ENCODE measurements at places on chromosomes 11 and 22.

DNA sequence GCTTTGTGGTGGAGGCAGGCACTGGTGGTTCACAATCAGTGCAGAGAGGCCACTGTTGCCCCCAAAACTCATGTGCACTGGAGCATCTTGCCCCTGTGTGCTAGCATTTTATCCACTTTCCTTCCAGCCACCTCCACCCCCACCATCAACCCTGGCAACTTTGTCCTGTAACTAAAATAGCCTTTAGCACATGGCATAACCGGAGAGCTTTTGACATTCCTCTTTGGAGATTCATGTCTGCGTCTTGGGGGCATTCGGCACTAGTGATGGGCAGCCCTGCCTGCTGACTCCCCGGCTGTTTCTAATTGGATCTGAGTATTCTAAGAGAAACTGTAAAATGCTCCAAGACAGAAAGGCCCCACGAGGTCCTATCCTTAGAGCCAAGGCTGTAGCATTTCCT is 15.8 kb downstream of the SHISA8 start:
- no peak for DNase-seq

GRCh38 chr11:70734911-70735310 is 336.6 kb downstream of the CTTN start:
- no peak for DNase-seq

DNA sequence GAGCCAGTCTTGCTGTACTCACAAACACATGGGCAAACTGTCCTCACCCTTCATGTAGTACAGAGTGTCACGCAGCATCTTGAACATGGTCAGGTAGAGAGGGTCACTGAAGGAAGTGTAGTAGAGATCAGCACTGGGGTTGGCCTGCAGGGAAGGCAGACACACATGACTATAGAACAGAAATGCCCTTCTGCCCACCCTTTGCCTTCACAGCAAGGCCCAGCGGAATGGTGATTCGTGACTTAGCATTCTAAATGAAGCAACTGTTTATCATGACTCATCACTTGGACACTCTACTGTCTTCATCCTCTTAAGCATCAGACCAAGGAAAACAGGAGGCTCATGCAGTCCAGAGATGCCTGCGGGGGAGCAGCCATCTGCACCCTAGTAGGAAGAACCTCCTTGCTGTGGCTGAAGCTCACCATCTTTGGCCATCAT is 33.4 kb downstream of the SERPIND1 start:
- no peak for DNase-seq

- DNase-seq, result no peak
Observed at GRCh38 chr11:36693139-36693843, 95.3 kb upstream of the RAG2 start.

GRCh38 chr11:862081-862661 is 19.5 kb downstream of the TSPAN4 start:
- DNase-seq, result no peak

GRCh38 chr22:32327596-32328171 is 30.0 kb upstream of the RFPL3 start:
- no peak for DNase-seq

GRCh38 chr11:102830001-102830727 is 13.2 kb downstream of the MMP3 start:
- DNase-seq, result no peak

GRCh38 chr11:88359114-88359513 is 21.6 kb upstream of the CTSC start:
- no peak for DNase-seq

GRCh38 chr11:104476898-104477297 is 313.0 kb upstream of the PDGFD start:
- no peak for DNase-seq

DNA sequence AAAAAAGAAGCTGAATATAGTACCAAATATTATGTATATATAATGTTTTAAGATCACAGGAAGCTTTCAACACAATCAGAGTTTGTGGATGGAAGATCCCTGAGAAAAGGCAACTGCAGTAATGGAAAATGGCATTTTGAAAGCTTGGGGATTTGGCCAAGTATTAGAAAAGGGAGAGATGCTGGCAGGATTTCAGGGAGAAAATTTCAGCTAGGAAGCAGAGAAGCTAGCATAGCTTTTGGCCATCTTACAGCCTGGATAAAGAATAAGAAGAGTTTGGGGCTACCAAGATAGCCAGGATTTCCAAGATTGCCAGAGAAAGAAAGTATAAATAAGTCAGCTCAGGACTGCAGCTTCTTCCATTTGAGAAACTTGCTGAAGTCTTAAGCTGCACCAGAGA is 440.8 kb upstream of the LUZP2 start:
- DNase-seq, result no peak

DNA sequence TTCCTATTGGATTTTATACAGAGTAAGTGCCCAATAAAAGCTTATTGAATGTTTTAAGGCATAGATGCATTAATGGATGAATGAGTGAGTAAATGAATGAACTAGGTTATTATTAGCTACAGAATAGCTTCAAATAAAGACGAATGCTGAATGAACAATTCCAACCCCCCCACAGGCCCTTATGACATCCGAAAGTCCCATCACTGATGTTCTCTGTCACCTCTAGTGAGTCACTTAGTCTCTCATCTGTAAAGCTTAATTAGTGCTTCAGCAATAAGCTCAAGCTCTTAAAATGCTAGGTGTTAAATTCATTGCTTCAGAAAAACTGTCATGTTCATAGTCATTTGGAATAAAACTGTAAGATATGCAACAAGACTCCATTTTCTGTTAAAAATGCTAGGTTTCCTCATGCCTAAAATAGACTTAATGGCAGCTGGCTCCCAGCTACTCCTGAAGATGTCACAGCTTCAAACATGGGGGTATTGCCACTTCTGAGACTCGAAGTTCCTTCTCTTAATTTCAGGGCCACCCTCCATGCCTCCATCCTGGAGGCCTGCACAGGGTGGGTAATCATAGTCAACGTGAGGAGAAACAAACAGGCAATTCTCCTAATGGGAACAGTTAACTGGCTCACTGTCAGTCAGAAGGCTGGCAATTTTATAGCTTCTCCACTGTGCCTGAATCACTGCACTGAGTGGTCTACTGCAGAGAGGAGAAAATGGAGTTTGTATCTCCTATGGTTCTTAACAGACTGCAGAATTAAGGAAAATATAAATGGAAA is 355.0 kb upstream of the CTSC start:
- DNase-seq, result no peak

GRCh38 chr11:130396965-130397364 is 31.4 kb downstream of the ADAMTS8 start:
- DNase-seq, result no peak

DNA sequence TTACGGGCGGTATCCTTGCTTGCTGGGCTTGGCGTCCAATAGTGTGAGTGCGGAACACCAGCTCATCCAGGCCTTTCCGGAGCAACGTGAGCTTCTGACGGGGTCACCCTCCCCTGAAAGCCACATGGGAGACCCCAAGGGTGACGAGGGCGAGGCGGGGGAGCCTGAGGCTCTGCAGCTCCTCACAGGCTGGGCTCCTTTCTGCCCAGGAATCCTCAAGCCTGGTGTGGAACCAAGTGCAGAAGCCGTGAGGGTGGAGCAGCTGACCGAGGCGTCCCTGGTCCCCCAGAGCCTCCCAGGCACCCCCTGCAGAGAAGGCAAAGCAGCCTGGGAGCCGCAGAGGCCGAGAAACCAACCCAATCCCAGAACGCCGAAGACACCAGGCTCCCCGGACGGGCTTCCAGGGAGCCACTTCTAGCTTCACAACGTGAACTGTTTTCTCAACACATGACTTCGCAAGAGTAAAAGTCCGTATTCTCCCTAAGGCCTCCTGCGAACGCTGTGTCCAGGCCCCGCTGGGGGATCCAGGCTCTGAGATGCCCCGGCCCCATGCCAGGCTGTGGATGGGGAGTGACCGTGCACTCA is 530.3 kb downstream of the BRD1 start:
- no peak for DNase-seq

DNA sequence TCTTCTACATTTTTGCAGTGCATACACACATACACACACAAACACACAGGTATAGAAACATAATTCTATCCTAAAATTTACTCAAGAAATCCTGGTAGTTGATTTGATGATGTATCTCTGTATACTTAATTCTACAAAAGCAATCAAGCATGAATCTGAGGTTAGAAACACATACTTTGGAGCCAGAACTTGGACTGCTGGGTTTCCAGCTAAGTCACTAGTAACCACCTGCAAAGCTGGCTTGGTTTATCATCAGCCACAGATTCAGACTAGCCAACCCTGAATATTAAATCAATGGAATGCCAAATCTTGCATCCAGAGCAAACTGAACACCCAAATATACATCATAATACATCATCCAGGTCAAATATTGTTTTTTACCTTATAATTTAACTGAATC is 24.8 kb upstream of the POU2AF2 start:
- DNase-seq, result no peak

GRCh38 chr11:87359401-87359800 is 321.7 kb downstream of the TMEM135 start:
- no peak for DNase-seq

- DNase-seq, result no peak
Observed at GRCh38 chr11:18733202-18733601, 7.2 kb upstream of the IGSF22 start.

GRCh38 chr11:15810082-15810481 is 546.3 kb downstream of the SOX6 start:
- no peak for DNase-seq

DNA sequence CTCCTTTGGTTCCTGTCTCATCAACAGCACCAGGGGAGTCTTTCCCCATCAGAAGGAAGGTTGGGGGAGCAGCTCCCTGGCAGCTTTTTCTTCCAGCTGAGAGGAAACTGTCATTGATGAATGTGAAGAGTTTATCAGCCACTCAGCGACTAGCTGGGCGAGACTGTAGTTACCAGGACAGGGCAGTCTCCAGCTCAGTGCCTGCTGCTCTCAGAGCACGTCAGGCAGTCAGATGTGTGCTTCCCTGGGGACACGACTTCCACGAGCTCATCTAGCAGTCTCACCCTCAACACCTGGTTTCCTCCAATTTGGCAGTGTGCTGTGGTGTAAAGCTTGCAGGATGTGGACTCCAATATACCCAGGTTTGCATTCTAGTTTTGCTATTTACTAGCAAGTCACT is 12.5 kb upstream of the C1QTNF4 start:
- DNase-seq, result no peak

DNA sequence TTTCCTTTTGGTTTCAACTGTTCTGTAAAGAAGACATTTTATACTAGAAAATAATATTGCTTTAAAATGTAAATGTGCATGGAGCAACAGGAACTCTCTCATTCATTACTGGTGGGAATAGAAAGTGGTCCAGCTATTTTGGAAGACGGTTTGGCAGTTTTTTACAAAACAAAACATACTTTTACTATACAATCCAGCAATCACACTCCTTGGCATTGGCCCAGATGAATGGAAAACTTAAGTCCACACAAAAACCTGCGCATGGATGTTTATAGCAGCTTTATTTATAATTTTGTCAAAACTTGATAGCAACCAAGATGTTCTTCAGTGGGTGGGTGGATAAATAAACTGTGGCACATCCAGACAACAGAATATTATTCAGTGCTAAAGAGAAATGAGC is 49.9 kb upstream of the SEPTIN5 start:
- no peak for DNase-seq

GRCh38 chr22:23110190-23110921 is 31.4 kb downstream of the RSPH14 start:
- DNase-seq, result no peak

GRCh38 chr11:2483426-2483825 is 38.6 kb downstream of the KCNQ1 start:
- DNase-seq, result no peak

DNA sequence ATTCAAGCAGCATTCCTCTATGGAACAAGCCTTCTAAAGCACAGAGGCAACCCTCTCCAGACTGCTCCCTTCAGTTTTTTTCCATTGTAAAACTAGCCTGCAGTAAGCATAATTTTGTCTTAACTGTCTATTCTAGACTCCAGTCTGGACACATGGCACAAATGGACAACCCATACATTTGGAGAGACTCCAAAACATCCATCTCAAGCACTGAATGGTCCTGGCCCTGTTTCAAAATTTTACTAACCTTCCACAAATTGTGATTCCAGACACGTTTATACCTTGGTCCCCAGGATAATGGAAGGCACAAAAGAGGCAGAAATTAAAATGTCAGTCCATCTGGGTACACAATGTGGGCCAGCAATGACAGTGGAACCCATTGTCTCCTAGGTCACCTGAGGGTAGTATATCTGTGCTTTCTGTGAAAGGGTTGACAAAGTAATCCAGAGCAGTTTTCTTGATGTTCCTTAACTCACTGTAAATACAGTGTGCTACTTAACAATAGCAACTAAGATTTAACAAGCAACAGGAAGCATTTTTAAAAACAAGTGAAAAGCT is 16.2 kb upstream of the SESN3 start:
- no peak for DNase-seq

DNA sequence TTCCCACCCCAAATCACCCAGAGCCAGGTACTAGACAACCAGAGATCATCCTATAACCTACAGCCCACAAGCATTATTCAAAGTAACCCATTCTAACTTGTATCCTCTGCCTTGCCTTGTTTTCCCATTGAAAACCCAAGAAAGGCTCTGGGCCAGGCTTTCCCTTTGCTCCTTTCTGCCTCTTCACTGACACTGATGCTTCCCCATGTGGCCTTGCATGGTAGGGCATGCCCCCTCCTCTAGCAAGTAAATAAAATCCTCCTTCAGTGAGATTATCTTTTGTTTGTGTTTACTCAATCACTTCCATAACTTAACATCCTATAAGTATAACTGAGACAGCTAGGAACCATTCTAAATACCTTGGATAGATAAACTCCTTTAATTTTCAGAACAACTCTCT is 65.6 kb upstream of the FAR1 start:
- DNase-seq, result no peak

GRCh38 chr22:39317775-39318506 is 1.5 kb downstream of the RPL3 start:
- no peak for DNase-seq

DNA sequence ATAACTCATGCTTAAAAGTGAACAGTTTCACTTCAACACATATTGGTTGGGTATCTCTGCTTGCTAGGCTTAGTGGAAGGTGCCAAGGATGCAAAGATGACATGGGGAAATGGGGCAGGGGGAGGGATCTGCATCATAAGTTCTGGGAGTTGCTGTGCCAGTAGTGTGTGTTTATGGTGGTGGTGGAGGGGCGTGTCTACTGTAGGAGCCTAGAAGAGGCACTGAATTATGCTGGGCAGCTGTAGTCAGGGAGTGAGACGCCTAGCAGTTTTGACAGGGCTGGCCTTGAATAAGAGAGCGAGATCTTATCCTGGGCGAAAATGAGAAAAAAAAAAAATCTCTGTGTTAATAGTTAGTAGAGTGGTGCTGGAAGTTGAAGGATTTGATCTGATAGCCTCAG is 3.0 kb downstream of the ELMOD1 start:
- no peak for DNase-seq

DNA sequence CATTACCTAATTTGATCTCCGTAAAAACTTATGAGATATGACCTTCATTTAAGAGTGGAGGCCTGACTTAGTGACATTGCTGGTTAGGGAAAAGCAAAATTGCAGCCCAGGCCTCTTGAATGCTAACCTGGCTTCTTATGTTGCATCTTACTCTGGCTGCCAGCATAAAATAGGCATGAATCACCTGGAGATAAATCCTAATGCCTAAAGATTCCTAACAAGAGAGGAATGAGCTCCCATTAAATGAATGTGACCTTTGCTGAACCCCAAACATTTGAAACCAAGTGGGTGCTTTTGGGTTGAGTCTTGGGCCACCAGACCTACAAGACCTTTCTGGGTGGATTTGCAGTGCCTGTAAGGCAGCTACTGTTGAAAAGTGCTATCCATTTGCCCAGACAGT is 1145.6 kb upstream of the TENM4 start:
- no peak for DNase-seq

- DNase-seq, result no peak
Observed at GRCh38 chr22:46429325-46429853, 93.9 kb downstream of the TRMU start.
